ENCODE measurements at places on chromosomes 3 and 15. TPM values are rescaled to one million over a fixed set of nuclear protein-coding genes. Genes with fewer than 3 reads are reported as not detected.

PARP16 gene
- 5.2 TPM for polyA plus RNA-seq

ARL6IP5 gene
- polyA plus RNA-seq: 126 TPM

CTSH gene
- polyA plus RNA-seq: 821 TPM

GRCh38 chr3:149967086-149967685, 3.5 kb downstream of the PFN2 start:
- H3K4me3 ChIP-seq: no peak overlapping the region
- H3K27me3 ChIP-seq: no peaks in the 10 kb centered on the region
- peaks cover 7% of the 10 kb centered on the region for H3K36me3 ChIP-seq
- no peak overlapping the region for H3K27ac ChIP-seq
- H3K4me1 ChIP-seq: no peaks in the 10 kb centered on the region

DNA sequence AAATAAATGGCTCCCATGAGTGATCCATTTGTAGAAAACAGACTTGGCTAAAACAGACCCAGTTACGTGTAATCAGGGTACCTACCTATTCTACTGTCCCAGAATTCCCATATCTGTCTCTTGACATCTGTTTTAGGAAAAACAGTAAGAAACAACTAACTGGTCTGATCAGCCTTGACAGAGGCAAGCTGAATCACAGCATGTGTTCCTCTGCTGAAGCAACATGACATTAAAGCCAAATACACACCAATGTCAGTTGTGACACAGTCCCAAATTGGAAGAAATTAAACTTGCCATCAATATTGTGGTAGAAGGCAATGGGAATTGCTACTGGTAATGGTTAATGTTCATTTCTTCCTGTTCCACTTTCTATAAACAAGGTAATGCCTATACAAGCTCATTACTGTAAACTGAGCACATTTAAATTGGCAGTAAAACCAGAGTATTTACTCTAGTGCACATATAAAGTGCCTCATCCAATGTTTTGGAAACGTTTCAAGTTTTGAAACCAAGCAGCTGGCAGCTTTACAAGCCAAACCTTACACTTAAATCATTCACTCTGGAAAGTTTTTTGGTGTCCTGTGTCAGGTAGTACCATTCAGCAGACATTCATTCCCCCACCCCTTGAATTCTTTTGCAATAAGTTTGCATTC, 27.0 kb downstream of the ALDH1A2 start:
- no peaks in the 10 kb centered on the region for H3K4me1 ChIP-seq
- H3K27ac ChIP-seq: no peak overlapping the region

GRCh38 chr15:93987068-93987467, 244.3 kb upstream of the MCTP2 start:
- no peaks in the 10 kb centered on the region for H3K36me3 ChIP-seq
- H3K27ac ChIP-seq: no peak overlapping the region
- DNase-seq: no peak
- no peaks in the 10 kb centered on the region for H3K27me3 ChIP-seq
- H3K4me1 ChIP-seq: peaks cover 14% of the 10 kb centered on the region

DNA sequence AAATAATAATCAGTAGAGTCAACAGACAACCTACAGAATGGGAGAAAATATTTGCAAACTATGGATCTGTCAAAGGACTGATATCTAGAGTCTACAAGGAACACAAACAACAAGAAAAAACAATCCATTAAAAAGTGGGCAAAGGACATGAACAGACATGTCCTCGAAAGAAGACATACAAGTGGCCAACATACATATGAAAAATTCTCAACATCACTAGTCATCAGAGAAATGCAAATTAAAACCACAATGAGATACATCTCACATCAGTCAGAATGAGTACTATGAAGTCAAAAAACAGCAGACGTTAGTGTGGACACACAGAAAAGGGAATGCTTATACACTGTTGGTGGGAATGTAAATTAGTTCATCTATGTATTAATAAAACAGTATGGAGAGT, 33.7 kb downstream of the SLC2A2 start:
- H3K36me3 ChIP-seq: no peaks in the 10 kb centered on the region
- DNase-seq: no peak
- H3K4me3 ChIP-seq: no peak overlapping the region
- H3K4me1 ChIP-seq: no peaks in the 10 kb centered on the region

- no peak overlapping the region for H3K4me3 ChIP-seq
- DNase-seq: no peak
- peaks cover 3% of the 10 kb centered on the region for H3K4me1 ChIP-seq
These were observed 96.1 kb downstream of the KBTBD8 start for GRCh38 chr3:67094167-67094566.

- H3K36me3 ChIP-seq: no peaks in the 10 kb centered on the region
- no peak for DNase-seq
- peaks cover 27% of the 10 kb centered on the region for H3K4me1 ChIP-seq
- no peak overlapping the region for H3K27ac ChIP-seq
- no peaks in the 10 kb centered on the region for H3K27me3 ChIP-seq
These were observed 167.3 kb downstream of the SLCO3A1 start for GRCh38 chr15:92020804-92021203.

GRCh38 chr3:53774414-53774813, 71.8 kb downstream of the CHDH start:
- no peak overlapping the region for H3K4me3 ChIP-seq
- no peaks in the 10 kb centered on the region for H3K36me3 ChIP-seq
- no peaks in the 10 kb centered on the region for H3K4me1 ChIP-seq
- H3K27ac ChIP-seq: peak overlapping the region; percentile 57
- no peak for DNase-seq

GRCh38 chr3:146501752-146502151, 32.4 kb upstream of the PLSCR2 start:
- H3K4me3 ChIP-seq: no peak overlapping the region
- no peak overlapping the region for H3K27ac ChIP-seq
- no peaks in the 10 kb centered on the region for H3K36me3 ChIP-seq
- H3K4me1 ChIP-seq: peaks cover 10% of the 10 kb centered on the region
- H3K27me3 ChIP-seq: no peaks in the 10 kb centered on the region

DNA sequence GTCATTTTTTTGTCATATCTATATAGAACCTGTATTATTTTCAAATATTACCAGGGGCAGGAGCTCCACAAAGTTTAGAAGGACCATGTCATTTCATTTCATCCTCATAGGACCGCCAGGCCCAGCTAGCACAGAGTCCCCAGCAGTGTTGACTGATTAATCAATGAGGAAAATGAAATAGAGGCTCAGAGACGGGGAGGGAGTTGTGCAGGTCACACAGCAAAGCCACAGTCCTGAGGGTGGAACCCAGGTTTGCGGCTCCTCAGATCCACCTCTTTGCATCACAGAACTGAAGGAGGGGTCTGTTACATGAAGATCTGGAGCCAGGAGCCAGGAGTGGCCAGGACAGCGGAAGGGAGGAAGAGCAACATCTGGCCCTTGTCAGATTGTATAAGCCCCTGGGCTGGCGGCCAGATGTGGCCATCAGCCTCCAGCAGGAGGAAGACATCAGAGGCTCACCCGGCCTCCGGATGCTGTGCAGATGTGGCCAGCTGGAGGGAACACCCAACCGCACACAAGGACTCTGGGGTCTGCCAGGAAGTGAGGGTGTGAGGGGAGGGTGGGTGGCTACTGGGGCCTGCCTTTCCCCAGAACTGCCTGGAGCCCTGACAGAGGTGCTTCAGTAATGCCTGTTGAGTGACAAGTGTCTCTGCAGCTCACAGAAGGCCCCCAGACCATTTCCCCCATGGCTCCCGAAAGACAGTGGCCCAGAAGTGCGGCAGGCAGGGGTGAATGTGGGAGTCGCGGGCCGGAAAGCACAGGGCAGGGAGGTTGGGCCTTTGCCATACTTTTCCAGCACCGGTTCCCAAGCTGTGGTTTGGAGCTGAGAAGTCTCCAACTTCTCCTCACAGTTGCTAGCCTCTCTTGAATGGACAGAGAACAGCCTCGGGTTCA, 21.3 kb downstream of the EFCC1 start:
- no peaks in the 10 kb centered on the region for H3K27me3 ChIP-seq
- peak overlapping the region; percentile 84 for H3K27ac ChIP-seq
- H3K36me3 ChIP-seq: no peaks in the 10 kb centered on the region
- peaks cover 24% of the 10 kb centered on the region for H3K4me1 ChIP-seq
- H3K4me3 ChIP-seq: no peak overlapping the region

Data from lung (tissue), 17 donors.